ENCODE measurements at places on chromosomes 12 and 14.
A peak's percentile ranks its signal among the peaks of the same experiment; 100 is the strongest.

- peak; percentile 93 for DNase-seq
These were observed 182.9 kb upstream of the SLC38A2 start for GRCh38 chr12:46555406-46555852.

- DNase-seq = peak; percentile 11
These were observed 18.6 kb upstream of the EIF5 start for GRCh38 chr14:103315351-103315911.

DNA sequence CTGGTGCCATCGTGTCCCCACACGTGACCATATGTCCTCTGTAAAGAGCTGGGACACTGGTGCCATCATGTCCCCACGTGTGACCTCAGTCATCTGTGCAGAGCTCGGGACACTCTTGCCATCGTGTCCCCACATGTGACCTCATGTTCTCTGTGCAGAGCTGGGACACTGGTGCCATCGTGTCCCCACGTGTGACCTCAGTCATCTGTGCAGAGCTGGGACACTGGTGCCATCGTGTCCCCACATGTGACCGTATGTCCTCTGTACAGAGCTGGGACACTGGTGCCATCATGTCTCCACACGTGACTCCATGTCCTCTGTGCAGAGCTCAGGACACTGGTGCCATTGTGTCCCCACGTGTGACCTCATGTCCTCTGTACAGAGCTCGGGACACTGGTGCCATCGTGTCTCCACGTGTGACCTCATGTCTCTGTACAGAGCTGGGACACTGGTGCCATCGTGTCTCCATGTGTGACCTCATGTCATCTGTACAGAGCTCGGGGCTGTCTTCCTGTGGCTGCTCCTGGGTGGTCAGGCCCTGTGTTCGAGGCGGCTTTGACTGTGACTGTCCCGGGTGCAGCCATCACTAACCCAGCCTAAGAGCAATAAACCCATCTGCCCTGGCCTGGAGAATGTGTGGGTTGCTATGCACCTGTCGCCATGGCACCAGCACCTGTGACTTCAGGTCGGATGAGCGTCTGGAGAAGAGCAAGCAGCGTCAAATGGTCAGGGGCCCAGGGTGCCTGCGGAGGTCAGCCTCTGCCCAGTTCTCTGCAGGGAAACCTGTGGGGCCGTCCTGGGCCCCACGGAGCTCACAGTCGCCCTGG is 334.4 kb downstream of the ADGRD1 start:
- no peak for DNase-seq

DNA sequence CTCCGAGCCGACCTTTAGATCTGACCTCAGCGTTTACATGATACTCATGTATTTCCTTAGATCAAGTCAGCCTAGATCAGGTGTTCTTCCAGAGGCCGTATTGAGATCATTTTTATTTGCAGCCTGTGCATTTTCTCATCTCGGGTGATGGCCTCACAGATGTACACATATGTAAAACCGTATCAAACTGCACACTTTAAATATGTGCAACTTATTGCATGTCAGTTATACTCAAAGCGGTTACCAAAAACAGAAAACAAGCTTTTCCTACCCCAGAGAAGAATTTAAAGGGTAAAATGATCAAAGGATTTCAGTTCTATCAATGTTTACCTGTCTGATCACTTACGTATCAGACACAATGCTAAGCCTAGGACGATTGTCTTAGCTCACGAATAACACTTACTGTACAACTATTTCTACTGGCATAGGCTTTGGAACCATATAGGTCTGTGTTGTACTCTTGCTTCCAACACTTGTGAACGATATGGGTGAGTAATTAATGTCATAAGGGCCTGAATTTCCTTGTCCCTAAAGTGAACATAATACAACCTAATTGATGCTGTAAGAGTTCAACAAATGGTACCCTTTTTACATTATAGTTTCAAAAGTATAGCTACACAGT is 628 bp upstream of the LLPH start:
- DNase-seq = no peak

DNA sequence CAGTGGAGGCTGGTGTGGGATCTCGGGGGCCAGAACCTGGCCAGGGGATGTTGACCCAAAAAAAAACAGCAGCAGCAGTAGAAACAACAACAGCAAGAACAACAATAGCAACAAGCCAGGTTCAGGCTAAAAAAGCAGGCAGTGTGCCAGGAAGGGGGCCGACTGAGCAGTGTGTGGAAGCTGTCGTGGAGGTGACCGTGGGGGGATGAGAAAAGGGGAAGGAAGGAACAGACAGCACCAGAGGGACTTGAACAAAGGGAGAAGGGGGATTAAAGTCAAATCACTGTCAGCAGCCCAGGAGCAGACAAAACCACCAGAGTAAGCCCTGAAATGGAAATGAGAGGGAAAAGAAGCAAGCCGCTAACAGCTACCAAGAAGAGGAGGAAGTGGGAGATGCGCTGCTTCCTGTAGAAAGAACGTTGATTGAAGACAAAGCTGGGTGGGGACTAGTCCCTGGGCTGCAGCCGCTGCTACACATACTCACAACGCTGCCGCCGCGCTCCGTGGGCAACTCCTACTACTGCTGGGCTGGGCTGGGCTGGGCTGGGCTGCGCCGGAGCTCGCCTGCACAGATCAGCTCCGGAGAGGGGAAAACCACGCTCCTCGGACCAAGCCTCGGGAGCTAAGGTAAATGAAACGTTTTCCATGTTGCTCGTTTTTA is at the start of gene GNG2:
Gene GNG2, plus strand, starts transcription at position 449 of the 661 bp plus-strand sequence. CDS start 90,067 bp downstream, outside the sequence.
- DNase-seq = peak; percentile 75

DNA sequence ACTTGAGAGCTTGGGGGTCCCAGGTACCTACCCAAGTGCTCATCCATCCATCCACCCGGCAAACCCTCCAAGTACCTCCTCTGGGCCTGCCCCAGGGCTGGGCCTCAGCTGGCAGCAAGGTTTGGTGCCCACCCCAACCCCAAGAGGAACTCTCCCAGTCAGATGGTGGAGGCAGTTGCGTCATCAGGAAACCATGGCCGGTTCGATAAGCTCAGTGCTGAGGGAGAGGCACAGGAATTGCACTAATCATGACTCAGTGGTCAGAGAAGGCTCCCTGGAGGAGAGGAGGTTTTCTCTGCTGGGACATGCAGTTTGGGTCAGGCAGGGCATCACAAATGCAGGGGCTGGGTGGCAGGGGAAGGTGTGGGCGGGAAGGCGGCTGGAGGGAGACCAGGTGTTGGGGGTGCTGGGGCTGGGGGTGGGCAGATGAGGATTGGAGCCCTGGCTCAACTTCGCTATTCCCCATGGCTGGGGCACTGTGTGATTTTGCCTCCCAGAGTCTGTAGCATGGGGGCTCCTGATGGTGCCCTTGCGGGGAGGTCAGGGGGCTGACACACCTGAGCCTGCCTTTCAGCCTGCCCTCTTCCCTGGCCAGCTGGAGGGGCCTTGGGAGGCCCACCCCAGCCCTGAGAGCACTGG is 32.2 kb downstream of the SH2B3 start:
- peak; percentile 76 for DNase-seq

GRCh38 chr12:867905-868304 is 81.6 kb downstream of the RAD52 start:
- no peak for DNase-seq

- peak; percentile 17 for DNase-seq
These were observed 5.9 kb downstream of the SDR9C7 start for GRCh38 chr12:56928262-56928661.

DNA sequence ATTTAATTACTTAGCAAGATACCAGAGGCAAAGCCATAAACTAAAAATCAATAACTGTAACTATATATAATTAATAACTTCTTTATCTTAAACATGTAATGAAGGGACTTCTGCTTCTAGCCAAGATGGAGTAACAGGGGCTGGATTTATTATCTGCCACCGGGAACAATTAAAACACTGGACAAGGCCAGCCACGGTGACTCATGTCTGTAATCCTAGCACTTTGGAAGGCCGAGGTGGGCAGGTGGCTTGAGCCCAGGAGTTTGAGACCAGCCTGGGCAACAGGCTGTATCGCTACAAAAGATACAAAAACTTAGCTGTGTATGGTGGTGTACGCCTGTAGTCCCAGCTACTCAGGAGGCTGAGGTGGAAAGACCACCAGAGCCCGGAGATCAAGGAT is 113.6 kb downstream of the TAOK3 start:
- DNase-seq = no peak

GRCh38 chr12:79347866-79348265 is 342.9 kb downstream of the PAWR start:
- no peak for DNase-seq

DNA sequence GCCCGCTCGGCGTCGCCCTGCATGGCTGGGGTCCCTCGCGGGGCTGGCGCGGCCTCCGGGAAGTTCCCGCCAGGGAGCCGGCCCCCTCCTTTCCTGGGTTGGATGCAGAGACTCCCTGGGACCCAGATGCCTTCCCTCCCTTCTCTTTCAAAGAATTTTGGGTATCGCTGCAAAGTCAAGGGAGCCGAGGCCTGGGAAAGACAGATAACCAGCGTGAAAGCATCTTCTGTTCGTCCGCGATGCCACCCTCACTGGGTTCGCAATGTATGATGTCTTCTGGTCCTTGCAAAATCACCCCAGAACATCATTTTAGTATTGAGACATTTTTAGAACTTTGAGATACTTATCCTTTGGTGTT is 451 bp downstream of the IRAK3 start:
- no peak for DNase-seq

GRCh38 chr12:38669081-38669480 is 236.3 kb downstream of the CPNE8 start:
- no peak for DNase-seq

GRCh38 chr12:71627438-71628002 is 36.1 kb downstream of the ZFC3H1 start:
- DNase-seq = no peak

GRCh38 chr12:75437564-75437963 is 43.0 kb upstream of the GLIPR1 start:
- peak; percentile 26 for DNase-seq

DNA sequence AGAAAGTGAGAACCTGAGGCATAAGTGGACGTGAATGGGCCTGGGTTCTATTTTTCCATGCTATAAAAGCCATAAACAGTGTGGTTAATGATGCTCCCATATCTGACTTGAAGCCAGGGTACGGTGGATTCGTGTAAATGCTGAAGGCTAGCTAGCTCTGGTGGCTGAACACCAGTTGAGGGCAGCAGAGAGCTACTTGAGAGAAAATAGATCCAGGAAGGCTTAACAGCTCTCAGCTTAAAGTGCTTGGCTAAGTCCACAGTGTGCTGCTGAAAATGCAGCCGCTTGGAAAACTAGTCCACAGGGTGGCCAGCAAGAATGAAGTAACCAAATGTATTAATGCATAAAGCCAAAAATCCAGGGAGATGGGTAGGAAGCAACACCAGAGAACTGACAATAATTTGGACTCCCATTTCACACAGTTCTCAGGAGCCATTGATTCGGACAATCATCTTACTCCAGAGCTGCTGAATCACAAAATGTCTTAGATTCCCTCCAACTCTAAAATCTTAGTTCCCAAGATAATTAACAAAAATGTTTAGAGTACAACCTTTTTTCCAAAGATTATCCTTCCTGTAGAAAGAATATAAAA is 15.0 kb upstream of the FOXG1 start:
- peak; percentile 55 for DNase-seq

GRCh38 chr12:7859552-7859951 is 13.2 kb downstream of the SLC2A14 start:
- peak; percentile 94 for DNase-seq

DNA sequence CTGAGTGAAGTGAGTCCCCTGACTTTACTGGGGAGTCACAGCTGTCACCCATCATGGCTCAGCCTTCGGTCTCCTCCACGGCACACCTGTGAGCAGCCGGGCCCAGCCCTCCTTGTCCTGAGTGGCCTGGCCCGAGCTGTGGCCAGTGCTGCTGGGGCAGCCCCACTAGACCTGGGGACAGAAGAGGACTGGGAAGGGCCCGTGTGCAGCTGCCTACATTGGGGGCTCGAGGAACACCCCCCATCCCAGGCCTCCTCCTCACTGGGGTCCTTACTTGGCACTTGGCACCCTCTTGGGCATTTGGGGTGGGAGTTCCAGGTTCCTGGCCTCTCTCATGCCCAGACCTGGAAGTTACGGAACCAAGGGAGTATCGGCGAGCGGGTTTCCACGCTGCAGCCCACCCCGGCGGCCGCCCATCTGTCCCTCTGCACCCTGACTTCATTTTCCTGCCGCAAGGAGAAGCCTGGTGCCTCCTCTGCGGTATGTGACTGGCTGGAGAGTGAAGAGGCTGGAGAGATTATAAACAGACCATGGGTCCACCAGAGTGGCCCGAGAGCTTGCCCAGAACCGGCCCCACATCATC is 179.7 kb downstream of the KIF26A start:
- no peak for DNase-seq

GRCh38 chr14:94690896-94691659 is 78.8 kb downstream of the GSC start:
- no peak for DNase-seq

- no peak for DNase-seq
These were observed 77.1 kb downstream of the RASSF9 start for GRCh38 chr12:85759091-85759490.

GRCh38 chr14:92633274-92633616 is 115.2 kb downstream of the LGMN start:
- DNase-seq = no peak

GRCh38 chr14:59046746-59047145 is 141.7 kb upstream of the DAAM1 start:
- DNase-seq = peak; percentile 32

GRCh38 chr12:97132270-97132669 is 225.2 kb downstream of the NEDD1 start:
- no peak for DNase-seq

GRCh38 chr12:92288561-92288960 is 142.9 kb upstream of the BTG1 start:
- no peak for DNase-seq

DNA sequence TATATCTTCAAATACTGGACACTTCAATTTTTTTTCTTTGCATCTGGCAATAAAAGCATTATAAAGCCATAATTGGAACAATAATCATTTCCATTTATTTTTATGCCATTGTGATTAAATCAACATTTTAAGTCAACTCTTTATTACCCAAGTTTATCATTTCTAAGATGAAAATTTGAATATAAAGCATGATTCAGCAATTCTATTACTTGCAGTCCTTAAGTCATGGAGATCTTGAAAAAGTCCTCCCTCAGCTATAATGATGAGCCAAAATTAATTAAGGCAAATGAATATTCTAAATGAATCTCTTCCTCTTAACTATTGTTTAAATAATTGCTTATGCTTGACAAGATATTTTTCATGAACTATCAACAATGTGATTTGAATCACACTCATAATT is 65.7 kb downstream of the LIN7A start:
- DNase-seq = no peak

DNA sequence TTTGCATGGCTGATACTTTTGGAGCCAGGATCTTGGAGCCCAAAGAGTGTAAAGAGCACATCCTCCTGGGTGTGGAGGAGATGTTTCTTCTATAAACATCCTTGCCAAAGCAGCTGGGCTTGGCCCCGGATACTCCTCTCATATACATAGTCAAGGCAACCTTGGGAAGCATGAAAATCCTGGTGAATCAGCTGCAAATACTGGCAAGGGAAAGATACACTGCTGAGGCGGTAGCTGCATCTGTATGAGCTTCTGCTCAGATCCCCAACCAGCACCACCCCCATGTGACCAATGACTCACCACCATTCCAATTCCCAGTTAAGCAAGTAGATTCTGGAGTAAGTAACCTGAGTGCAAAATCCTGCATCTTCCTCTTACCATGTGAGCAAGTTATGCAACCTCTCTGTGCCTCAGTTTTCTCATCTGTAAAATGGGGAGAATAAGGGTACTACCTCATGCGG is 567.4 kb downstream of the MED13L start:
- peak; percentile 87 for DNase-seq

GRCh38 chr14:76786601-76787000 is 25.3 kb downstream of the VASH1 start:
- no peak for DNase-seq

GRCh38 chr14:53651096-53651740 is 305.4 kb downstream of the BMP4 start:
- no peak for DNase-seq
